NCI-H1694 treated with DMSO at 0.1 percent for 48 hours (cell line): ENCODE measurements at places on chromosomes 1 and 21.

GRCh38 chr1:39269791-39270342 is 65.4 kb downstream of the MACF1 start:
- DNase-seq, result no peak

DNA sequence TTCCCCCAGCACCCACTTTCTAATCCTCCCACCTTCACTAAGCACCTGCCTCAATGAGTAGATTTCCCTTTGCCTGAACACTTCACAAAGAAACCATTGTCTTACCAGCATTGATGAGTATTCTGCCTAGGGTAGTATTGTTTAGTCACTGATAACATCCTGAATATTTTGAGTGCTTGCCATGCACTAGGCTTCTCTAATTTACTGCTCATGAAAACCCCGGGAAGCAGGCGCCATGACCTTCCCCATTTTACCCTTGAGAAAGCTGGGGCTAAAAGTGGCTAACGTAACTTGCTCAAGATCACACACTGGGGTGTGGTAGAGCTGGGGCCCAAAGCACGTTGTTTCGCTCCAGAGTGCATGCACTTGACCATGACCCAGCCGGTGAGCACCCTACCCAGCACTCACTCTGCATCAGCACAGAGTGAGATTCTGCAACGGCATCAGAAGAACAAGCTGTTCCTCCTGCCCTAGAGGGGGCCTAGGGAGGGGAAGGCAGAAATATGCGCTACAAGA is 10.6 kb upstream of the F3 start:
- no peak for DNase-seq

DNA sequence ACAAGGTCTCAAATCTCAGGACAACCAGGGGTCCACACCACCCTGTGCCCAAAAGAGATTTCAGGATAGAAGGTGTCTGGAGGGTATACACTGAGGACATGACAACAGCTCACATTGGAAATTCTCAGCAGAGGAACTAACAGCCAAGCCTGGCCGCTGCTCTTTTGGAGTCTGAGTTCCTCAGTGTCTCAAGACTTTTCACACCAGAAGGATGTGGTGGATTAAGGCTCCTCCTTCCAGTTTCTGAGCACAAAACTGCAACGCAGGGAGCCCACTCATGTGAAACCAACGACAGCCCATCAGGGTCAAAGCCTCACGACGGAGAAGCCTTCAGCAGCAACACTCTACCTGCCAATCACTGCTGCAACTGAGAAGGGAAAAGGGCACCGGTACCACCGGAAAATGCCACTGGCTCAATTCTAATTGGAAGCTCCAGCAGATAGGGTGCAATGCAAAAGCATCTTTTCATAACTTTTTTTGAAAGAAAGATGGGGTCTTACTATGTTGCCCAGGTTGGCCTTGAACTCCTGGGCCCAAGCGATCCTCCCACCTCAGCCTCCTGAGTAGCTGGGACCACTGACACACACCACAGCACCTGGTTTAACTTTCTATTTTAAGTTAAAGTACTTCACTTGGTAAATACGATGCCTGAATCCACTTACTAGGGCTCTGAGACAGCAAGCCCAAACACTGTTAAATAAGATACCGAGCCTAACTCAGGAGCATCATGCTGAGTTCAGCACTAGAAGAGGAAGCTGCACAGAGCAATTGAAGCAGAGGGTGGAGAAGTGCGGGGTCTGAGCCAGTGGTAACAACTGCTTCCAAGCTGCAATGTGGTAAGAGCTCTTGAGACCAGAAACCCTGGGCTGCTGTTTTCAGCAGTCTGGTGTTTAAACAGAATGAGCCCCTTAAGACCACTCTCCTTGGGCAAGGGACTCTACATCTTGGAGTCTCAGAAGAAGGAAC is 7.8 kb downstream of the CAPZB start:
- no peak for DNase-seq

DNA sequence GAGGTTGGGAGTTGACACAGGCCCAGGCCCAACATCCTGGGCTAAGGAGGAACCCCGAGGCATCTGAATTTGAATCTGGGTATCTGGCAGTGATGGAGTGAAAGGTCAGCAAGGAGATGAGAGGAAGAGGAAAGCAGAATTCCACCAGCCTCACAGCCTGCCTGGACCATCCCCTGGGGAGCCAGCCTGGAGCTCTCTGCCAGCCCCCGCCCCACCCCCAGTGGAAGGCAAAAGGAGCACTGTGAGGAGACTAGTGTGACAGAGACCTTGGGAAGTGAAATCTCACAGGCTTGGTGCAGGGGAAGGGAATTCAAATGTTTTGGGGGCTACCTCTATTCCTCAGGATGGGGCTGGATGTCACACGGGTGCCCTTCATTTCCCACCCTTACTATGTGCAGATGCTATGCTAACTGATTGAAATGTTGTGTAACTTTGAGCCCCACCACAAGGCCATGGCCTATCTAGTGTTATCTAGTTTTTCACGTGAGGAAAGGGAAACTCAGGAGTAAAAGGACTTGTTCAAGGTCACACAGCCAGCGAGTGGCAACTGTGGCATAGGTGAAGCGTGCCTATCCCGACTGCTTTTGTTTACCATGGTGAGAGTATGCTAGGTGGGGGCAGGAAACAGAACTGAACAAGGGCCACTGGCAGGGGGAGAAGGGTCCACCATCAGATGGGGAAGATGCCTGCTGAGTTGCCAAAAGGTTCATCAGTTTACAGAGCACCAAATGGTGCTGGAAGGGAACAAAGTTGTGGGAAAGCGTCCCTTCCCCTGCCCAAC is 29.8 kb downstream of the AHDC1 start:
- no peak for DNase-seq

DNA sequence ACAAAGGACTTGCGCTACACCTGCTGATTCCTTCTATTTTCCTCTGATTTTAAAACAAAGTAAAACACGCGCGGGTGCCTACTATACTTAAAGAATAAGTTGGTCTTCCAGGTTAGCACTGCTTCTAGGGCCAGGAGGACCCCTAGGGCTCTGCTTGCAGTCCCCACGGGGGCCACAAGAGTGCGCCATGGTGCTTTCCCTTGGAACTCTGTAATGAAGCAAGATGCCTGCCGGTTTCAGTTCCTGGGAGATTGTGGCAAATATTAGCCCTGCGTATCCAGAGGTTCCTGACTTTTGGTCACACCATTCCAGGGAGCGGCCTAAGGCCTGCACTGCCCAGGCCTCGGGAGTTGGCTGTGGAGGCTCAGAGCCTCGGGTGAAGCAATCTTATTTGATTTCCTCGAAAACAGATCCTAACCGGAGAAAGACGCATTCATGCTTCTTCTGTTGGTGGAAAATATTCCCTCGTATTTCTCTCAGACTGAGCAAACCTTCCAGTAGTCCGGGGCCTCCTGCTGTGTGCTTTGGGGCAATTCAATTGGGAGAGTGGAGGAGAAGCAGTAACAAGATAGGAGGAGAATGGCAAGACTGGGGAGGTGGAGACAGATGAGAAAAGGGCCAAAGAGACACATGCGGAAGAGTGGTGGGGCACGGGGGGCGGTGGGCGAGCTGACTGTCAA is 25.3 kb downstream of the ADAM30 start:
- peak; percentile 68 for DNase-seq

- no peak for DNase-seq
Observed at GRCh38 chr1:39615086-39615673, 24.3 kb downstream of the HEYL start.

DNA sequence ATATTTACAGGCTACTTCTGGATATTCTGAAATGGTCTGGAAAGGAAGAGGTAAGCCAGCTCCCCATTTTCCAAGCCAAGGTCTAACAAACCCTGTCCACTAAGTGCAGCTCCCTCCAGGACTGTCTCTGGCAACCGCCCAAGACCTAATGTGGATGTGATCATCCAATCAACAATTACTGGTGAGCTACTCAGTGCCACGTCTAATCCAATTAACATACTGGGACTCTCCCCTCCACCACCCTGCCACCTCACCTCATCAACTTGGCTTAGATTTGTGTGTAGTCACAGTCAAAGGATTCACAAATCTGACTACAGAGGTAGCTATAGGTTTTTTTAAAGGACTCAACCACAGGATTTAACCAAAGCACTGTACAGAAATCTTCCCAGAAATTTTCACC is 25.4 kb upstream of the S100A7 start:
- no peak for DNase-seq

DNA sequence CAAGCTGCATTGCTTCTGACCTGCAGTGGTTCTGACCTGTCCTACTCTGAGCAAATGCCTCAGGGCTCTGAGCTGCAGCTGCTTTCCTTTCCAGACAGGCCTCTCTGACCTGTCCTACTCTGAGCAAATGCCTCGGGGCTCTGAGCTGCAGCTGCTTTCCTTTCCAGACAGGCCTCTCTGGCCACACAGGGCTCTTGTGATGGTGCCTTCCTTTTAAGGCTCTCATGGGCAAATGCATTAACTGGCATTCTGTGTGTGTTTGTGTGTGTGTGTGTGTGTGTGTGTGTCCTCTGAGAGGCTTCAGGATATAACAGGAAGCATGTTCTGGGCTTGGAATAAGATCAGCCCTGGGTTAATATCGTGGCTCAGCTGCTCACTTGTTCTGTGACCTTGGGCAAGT is 131.3 kb downstream of the NTPCR start:
- no peak for DNase-seq

GRCh38 chr1:158998781-158999161 is 10.9 kb upstream of the IFI16 start:
- peak; percentile 54 for DNase-seq

GRCh38 chr21:28832013-28832714 is 160.5 kb downstream of the LTN1 start:
- no peak for DNase-seq

GRCh38 chr1:101196668-101197067 is 40.2 kb upstream of the S1PR1 start:
- no peak for DNase-seq

DNA sequence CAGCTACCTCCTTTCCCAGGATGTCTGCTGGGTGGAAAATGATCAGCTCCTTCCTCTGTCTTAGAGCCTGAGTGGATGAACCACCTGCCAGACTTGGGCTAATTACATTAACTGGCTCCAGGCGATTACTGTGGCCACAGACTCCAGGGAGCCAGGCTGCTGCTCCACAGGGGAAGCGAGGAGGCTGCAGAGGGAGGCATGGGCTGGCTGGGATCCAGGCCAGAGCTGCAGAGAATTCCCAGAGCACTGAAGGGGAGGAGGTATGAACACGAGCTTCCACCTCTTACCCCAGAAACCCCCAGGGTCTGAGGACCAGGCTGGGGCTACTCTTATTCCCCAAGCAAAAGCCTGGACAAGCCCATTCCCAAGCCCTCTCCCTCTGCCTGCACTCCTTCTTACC is 136.0 kb upstream of the KLHDC7A start:
- DNase-seq, result peak; percentile 47

DNA sequence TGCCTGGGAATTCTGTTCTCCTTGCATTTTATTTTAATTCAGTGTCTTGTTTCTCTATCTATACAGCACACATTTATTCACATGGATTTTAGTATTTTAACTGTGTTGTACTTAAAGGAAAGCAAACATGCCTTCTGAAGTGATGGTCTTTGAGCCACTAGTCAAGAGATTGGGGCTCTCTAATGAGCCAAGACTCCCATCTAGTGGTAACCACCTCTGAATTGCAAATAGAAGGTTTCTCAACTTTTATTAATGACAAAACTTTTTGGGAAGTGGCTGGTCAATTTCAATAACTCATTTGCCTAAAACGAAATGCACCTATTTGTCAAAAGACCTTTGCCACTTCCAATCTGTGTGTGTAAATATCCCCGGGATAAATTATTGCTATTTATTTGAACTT is 199.6 kb downstream of the LTN1 start:
- DNase-seq, result no peak

- DNase-seq, result peak; percentile 19
Observed at GRCh38 chr1:160993544-160994193, 27.3 kb downstream of the F11R start.

DNA sequence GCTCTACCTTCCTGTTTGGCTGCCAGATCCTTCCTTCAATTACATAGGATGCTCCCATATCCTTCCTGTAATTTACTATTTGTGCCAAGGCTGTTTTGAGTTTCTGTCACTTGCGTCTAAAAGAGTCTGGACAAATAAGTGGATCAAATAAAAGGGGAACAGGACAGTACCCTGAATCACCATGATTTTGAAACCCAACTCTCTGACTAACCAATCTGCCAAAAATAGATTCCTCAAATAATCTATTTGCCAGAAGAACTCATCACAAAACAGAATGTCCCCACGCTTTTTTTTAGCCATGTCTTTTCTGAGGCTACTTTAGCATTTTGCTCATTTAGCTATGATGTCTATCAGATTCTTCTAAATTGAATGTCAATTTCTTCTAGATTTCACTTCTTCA is 392.6 kb downstream of the NTNG1 start:
- no peak for DNase-seq

- no peak for DNase-seq
Observed at GRCh38 chr1:180616439-180616838, 15.4 kb upstream of the XPR1 start.

DNA sequence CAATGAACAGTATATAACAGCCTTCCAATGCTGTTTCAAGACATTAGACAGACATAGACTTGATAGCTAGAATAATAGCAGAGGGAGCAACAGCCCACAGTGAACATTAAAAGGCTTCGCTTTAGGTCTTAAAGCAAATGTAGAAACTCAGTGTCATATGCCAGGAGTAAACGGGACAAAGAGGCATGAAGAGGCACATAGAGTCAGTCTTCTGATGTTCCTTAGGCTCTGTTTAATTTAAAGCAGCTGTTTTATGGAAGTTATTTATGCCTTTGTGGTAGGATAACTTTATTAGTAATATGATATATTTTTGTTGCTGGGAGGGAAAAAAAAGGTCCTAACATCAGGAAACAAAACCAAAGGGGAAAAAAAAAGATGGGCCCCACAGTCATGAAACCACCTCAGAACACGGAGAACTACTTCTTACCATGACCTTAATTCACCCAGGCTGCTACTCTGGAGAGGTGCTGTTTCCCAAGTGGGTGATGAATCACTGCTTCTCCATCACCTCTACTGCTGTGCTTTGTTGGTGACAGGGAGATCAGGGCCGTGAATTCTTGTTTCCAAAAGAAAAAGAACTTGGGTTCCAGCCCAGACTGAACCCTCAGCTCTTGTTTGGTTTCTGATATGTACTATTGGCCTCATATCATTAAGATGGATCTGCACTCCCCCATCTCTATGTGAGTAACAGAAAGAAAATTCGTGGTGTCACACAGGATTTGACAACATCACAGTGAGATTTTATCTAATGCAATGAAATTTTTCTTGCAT is 616.9 kb downstream of the KIF26B start:
- no peak for DNase-seq

- no peak for DNase-seq
Observed at GRCh38 chr1:52739699-52740467, 13.6 kb downstream of the ZYG11B start.

- DNase-seq, result peak; percentile 26
Observed at GRCh38 chr1:156245451-156246232, 2.2 kb downstream of the PAQR6 start.
